ENCODE measurements at places on chromosomes 4 and X.

DNA sequence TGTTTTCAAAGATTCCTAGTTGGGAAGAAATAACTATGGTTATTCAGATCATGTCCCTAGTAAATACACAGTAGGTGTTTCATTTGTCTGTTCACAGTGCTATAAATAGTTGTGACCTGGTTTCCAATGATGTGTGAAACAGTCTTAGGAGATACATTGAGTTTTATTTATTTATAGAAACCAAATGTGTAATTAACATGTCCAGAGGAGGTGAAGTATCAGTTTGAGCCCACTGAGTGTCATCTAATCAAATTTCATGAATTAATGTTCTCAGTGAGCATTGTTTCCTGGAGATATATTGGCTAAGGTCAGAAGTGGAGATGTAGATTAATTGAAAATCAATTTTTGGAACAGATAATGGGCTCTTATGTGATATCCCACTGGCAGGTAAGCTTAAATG lies 996.3 kb downstream of the FSTL5 start:
- H3K27ac ChIP-seq = no peak overlapping the region
- no peaks in the 10 kb centered on the region for H3K27me3 ChIP-seq
- no peaks in the 10 kb centered on the region for H3K4me1 ChIP-seq

GRCh38 chr4:153221783-153222706 lies 17.8 kb downstream of the TRIM2 start:
- H3K36me3 ChIP-seq = peaks cover 11% of the 10 kb centered on the region
- peak overlapping the region; percentile 36 for H3K27ac ChIP-seq
- peak overlapping the region; percentile 73 for H3K4me3 ChIP-seq
- H3K27me3 ChIP-seq = peaks cover 34% of the 10 kb centered on the region
- H3K4me1 ChIP-seq = peaks cover 30% of the 10 kb centered on the region

- H3K4me1 ChIP-seq = peaks cover 12% of the 10 kb centered on the region
- H3K27me3 ChIP-seq = no peaks in the 10 kb centered on the region
- H3K27ac ChIP-seq = peak overlapping the region; percentile 34
- no peak overlapping the region for H3K4me3 ChIP-seq
- H3K36me3 ChIP-seq = peaks cover 31% of the 10 kb centered on the region
Measured at GRCh38 chrX:101429934-101430333, 21.9 kb downstream of the HNRNPH2 start.

- H3K4me3 ChIP-seq = no peak overlapping the region
- H3K27ac ChIP-seq = no peak overlapping the region
- no peaks in the 10 kb centered on the region for H3K4me1 ChIP-seq
- no peaks in the 10 kb centered on the region for H3K27me3 ChIP-seq
Measured at GRCh38 chr4:175772170-175772705, 39.8 kb downstream of the GPM6A start.

DNA sequence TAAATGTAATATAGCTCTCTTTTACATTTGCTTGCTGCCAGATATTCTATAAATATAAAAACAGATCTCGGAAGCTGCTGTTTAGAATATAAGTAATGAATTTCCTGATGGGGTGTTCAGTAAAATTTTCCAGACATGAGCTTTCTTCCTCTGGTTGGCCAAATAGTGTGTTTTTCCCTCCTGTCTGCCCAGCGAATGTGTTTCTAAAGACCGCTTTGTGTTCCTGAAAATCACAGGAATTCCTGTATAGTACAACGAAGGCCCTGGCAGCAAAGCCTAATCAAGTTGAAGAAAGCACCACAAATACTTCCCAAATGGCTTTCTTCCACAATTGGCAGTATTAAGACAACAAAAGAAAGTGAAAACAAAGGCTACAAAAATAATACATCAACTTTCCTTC lies 494.1 kb downstream of the INPP4B start:
- H3K4me3 ChIP-seq = peak overlapping the region; percentile 7
- H3K27ac ChIP-seq = peak overlapping the region; percentile 77
- H3K36me3 ChIP-seq = peaks cover 32% of the 10 kb centered on the region

GRCh38 chrX:56812515-56813105 lies 83.6 kb downstream of the NBDY start:
- H3K4me3 ChIP-seq = peak overlapping the region; percentile 78
- peak overlapping the region; percentile 97 for H3K27ac ChIP-seq
- peaks cover 37% of the 10 kb centered on the region for H3K4me1 ChIP-seq
- peaks cover 19% of the 10 kb centered on the region for H3K36me3 ChIP-seq
- DNase-seq = peak; percentile 42

DNA sequence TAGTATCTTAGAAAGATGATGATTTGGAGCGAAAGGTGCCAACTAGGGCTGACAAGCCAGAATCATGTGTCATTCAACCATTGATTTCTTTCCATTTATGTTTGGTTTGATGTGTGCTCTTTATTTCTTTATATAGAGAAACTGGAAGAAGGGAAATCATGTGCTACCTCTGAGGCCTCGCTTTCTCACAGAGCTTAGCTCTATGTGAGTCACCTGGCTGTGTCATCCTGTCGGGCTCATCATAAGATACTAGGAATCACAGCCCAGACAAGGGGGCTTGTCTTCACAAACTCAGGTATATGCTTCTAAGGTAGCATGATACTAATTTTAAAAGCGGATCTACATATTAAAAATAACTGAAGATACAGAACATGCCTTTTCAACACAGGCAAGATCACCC lies 81.7 kb upstream of the GPM6B start:
- peak; percentile 5 for DNase-seq
- H3K36me3 ChIP-seq = no peaks in the 10 kb centered on the region
- H3K4me3 ChIP-seq = no peak overlapping the region
- no peak overlapping the region for H3K27ac ChIP-seq

DNA sequence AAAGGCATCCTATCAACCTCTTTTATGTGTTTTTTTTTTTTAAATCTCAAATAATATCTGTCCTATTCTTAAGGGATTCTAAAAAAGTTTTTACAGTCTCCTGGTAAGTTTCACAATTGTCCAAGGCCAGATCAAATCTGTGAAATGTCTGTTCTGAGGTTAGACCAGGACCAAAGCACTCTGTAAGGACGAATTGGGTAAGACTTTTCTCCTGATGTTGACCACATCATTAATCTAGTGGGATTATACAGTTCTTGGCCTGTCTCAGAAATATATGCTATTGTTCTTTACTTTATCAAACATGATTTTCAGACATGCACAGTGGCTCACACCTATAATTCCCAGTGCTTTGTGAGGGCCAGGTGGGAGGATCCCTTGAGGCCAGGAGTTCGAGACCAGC lies 45.8 kb upstream of the TMEM131L start:
- H3K4me3 ChIP-seq = no peak overlapping the region
- no peaks in the 10 kb centered on the region for H3K27me3 ChIP-seq
- peaks cover 29% of the 10 kb centered on the region for H3K4me1 ChIP-seq
- no peak overlapping the region for H3K27ac ChIP-seq
- DNase-seq = no peak

DNA sequence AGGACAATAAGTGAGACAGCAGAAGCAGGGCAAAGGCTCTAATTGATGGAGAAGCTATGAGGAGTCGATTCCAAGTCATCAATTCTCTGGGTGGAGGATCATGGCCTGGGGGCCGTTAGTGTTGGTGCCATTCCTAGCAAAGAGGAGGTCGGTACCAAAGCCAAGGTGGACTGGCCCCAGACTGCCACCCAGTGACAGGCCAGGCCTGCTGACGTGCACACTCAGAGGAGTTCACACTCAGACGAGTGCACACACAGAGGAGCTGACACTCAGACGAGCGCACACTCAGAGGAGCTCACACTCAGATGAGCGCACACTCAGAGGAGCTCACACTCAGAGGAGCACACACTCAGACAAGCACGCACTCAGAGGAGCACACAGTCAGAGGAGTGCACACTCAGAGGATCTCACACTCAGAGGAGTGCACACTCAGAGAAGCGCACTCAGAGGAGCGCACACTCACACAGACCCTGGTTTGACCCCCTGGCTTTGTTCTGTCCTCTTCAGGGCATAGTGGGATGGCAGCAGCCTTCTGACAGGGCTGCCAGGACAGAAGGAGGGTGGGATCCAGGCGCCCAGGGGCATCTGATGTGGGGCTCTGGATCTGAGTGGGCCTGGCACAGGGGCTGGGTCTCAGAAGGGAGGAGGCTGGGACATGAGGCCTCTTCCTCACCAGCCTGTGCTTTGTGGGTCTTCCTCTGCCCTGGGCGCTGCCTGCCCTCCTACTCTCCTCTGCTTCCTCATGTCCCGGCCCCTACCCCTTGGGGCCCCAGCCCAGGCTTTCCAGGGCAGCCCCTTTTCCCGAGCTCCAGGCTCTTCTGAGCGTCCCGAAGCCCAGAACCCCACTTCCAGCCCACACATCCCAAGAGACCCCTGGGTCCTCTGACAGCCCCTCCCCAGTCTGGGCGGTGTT lies 41.7 kb upstream of the NKX1-1 start:
- H3K36me3 ChIP-seq = no peaks in the 10 kb centered on the region
- DNase-seq = no peak
- H3K27me3 ChIP-seq = peaks cover 4% of the 10 kb centered on the region

- no peak overlapping the region for H3K27ac ChIP-seq
- no peaks in the 10 kb centered on the region for H3K27me3 ChIP-seq
- peaks cover 5% of the 10 kb centered on the region for H3K4me1 ChIP-seq
Measured at GRCh38 chr4:146469022-146469421, 52.7 kb downstream of the SLC10A7 start.

- H3K27me3 ChIP-seq = no peaks in the 10 kb centered on the region
- no peaks in the 10 kb centered on the region for H3K4me1 ChIP-seq
- no peak overlapping the region for H3K4me3 ChIP-seq
Measured at GRCh38 chr4:53197772-53198142, 168.1 kb downstream of the SCFD2 start.

GRCh38 chr4:8913121-8913857 lies 41.6 kb upstream of the HMX1 start:
- H3K27me3 ChIP-seq = no peaks in the 10 kb centered on the region
- no peaks in the 10 kb centered on the region for H3K4me1 ChIP-seq
- DNase-seq = no peak
- no peak overlapping the region for H3K4me3 ChIP-seq

GRCh38 chrX:80511969-80512760 lies 91.9 kb downstream of the TENT5D start:
- H3K4me1 ChIP-seq = no peaks in the 10 kb centered on the region
- H3K36me3 ChIP-seq = no peaks in the 10 kb centered on the region
- H3K27me3 ChIP-seq = no peaks in the 10 kb centered on the region
- no peak for DNase-seq
- no peak overlapping the region for H3K4me3 ChIP-seq

- DNase-seq = no peak
- H3K4me1 ChIP-seq = no peaks in the 10 kb centered on the region
- H3K4me3 ChIP-seq = no peak overlapping the region
- H3K36me3 ChIP-seq = no peaks in the 10 kb centered on the region
- H3K27me3 ChIP-seq = peaks cover 1% of the 10 kb centered on the region
Measured at GRCh38 chr4:14404730-14405129, 597.6 kb upstream of the CPEB2 start.

DNA sequence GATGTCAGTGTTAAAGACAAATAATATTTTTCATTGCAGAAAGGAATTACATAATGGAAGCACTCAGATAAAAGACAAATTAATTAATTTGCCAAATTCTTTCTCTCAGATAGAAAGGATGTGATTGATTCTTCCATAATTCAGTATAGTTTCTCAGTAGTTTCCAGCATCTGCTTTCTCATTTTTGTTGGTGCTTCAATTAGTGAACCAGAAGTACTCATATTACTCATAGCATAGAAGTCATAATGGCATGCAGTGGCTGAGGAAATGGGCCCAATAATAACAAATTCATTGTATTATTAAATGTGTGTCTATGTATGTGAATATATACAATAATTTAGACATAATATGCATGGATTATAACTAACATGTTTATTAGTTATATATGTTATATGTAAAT lies 393.3 kb upstream of the TRAM1L1 start:
- H3K4me3 ChIP-seq = no peak overlapping the region
- no peak for DNase-seq

- H3K27ac ChIP-seq = peak overlapping the region; percentile 63
- H3K4me1 ChIP-seq = peaks cover 84% of the 10 kb centered on the region
- no peaks in the 10 kb centered on the region for H3K27me3 ChIP-seq
Measured at GRCh38 chr4:76989391-76990061, 40.0 kb downstream of the SEPTIN11 start.

- no peaks in the 10 kb centered on the region for H3K36me3 ChIP-seq
- H3K4me1 ChIP-seq = no peaks in the 10 kb centered on the region
- H3K27me3 ChIP-seq = peaks cover 24% of the 10 kb centered on the region
- H3K27ac ChIP-seq = no peak overlapping the region
- no peak for DNase-seq
Measured at GRCh38 chr4:53721263-53721662, 130.0 kb upstream of the LNX1 start.

DNA sequence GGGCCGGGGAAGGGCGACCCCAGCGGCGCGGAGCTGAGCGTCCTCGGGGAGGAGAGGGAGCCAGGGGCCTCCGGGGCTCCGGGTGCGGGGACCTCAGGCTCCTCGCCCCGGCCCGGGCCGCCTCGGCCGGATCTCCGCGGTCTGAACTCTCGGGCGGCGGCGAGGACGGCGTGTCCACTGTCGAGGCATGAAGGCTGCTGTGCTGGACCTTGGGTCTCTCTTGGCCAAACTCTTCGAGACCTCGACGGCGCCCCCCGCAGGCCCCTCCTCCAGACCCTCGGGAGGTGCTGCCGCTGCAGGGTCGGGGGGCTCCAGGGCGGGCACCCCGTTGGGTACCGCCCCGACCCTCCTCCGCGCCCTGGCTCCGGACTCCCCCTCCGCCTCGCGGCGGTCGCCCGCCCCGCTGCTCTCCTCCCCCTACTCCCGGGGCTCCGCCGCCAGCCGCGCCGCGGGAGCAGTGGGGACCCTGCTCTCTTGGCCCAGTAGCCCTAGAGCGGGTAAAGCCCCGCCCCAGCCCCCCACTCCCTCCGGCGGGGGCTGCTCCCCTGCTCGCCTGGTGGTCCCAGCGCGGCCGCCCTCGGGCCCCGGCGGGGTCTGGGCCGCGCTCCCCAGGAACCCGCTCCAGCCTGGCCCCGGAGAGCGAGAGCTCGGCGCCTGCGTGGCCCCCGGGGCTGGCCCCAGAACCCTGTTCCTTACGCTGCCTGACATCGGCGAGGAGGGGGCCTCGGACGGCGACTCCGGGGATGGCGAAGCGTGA lies 564 bp downstream of the FAM149A start:
- H3K27me3 ChIP-seq = peaks cover 40% of the 10 kb centered on the region
- peak overlapping the region; percentile 71 for H3K4me3 ChIP-seq
- H3K27ac ChIP-seq = no peak overlapping the region
- DNase-seq = no peak

DNA sequence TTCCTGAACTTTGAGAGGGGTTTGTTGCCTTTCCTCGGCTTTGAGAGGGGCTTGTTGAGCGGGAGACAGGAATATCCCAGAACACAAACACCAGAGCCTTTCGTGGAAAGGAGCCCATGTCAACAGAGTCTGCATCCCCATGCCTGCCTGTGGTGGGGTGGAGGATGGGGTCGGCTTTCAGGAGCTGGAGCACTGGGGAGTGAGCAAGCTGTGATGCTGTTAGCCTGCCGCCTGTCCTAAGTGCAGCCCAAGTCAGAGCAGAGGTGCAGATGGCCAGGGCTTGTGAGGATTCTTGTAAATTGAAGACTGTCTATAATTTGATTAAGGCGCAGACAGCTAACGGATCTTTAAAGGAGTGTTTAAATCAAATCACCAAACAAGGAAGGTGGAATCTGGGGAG lies 103.3 kb upstream of the ANK2 start:
- no peak overlapping the region for H3K4me3 ChIP-seq
- no peak overlapping the region for H3K27ac ChIP-seq
- H3K36me3 ChIP-seq = no peaks in the 10 kb centered on the region
- peaks cover 6% of the 10 kb centered on the region for H3K27me3 ChIP-seq
- no peaks in the 10 kb centered on the region for H3K4me1 ChIP-seq

- H3K36me3 ChIP-seq = no peaks in the 10 kb centered on the region
- H3K4me3 ChIP-seq = no peak overlapping the region
- DNase-seq = no peak
- no peak overlapping the region for H3K27ac ChIP-seq
- H3K27me3 ChIP-seq = no peaks in the 10 kb centered on the region
Measured at GRCh38 chr4:35105486-35105885, 1138.8 kb downstream of the ARAP2 start.

All from activated CD8-positive, alpha-beta T cell treated with anti-CD3 and anti-CD28 coated beads for 36 hours (primary cell).